Chondrocyte (in vitro differentiated cells): ENCODE measurements at places on chromosomes 4 and X. TPM values are rescaled to one million over a fixed set of nuclear protein-coding genes. Genes with fewer than 3 reads are reported as not detected.

GRCh38 chr4:163474027-163474426 lies 473 bp upstream of the TKTL2 start:
- no peaks in the 10 kb centered on the region for H3K4me1 ChIP-seq
- DNase-seq, result no peak
- no peaks in the 10 kb centered on the region for H3K36me3 ChIP-seq
- H3K27me3 ChIP-seq, result peaks cover 24% of the 10 kb centered on the region

DNA sequence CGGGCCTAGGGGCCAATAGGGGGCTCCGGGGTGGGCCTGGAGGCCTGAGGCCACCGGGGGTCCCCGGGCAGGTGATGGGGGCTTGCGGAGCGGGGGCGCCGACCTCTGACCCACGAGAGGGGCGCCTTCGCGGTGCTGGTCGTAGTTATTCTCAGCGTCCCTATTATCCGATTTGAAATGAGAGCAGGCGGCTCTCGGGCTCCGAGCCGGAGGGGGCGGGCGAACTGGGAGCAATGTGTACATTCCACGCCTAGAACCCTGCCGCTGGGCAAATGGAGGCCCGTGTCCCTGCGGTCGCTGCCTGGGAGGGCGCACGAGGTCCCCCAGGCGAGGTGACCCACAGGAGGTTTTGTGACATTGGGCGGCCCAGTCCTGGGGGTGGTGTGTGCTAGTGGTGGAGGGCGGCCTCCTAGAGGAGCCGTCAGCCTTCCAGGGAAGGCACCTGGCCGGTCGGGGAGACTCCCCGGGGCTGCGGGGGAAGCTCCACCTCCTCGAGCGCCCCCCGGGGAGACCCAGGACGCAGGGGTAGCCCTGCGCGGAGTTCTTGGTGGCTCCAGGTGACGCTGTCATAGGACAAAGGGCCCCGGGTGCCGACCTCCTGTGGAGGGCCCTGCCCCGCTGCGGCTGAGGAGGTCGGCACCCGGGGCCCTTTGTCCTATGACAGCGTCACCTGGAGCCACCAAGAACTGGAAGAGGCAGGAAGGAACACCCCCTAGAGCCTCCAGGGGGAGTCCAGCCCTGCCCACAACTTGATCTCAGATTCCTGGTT lies 102.6 kb upstream of the PRKX start:
- no peak for DNase-seq
- H3K27ac ChIP-seq, result peak overlapping the region; percentile 89
- no peaks in the 10 kb centered on the region for H3K27me3 ChIP-seq

The FSTL5 gene
- not detected in 3 replicates for total RNA-seq

DNA sequence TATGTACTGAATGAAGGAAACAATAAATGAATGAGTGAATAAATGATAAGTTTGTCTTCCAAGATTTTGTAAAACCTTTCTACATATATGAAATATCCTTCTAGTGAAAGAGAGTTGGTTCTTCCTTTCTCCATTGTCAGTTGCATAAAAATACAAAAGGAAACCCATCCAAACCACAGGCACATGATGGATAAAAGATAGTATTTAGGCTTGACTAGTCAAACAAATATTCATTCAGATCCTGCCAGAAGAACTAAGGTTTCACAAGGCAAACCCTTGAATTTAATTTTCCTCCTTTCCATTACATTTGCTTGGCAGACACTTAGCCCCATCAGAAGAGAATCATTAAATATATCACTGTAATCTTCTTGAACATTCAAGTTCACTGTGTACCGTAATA lies 208.4 kb downstream of the COL25A1 start:
- no peaks in the 10 kb centered on the region for H3K27me3 ChIP-seq
- H3K4me3 ChIP-seq, result no peak overlapping the region

DNA sequence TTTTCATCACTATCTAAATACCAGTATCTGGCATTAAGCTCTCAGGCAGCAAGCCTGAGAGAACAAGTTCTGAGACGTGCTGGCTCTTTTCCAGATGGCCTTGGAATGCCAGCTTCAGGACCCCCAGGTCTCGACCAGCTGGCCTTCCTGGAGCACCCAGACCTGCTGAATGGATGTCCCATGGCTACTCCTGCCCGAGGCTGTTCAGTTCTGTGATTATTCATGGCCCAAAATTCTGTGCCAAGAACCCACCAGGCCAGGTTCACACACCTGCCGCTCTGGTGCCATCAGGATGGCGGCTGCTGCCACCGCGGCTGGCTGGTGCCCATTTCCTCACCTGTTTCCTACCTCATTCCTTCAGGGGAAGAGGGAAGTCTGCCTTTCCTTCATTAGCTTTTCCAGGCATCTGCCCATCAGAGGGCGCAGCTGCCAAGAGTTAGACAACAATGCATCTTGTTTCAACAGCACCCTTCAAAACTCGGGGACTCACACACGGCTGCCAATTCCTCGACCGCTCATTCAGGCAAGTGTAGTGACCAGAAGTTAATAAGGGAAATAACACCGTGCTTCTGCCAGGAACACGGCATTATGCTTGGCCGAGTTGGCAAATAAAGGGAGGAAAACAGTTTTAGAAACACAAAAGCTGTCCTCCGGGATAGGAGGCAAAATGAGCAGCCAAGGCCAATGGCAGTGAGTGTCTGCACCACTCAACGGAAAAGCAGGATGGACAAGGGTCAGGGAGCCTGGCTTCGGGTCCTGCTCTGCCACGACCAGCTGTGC lies 173.8 kb downstream of the NSUN7 start:
- peaks cover 13% of the 10 kb centered on the region for H3K36me3 ChIP-seq
- peaks cover 33% of the 10 kb centered on the region for H3K4me1 ChIP-seq
- H3K27ac ChIP-seq, result no peak overlapping the region
- DNase-seq, result no peak
- no peak overlapping the region for H3K4me3 ChIP-seq

GRCh38 chr4:145871209-145871608 lies 67.4 kb downstream of the ZNF827 start:
- no peaks in the 10 kb centered on the region for H3K27me3 ChIP-seq
- H3K36me3 ChIP-seq, result peaks cover 4% of the 10 kb centered on the region
- peaks cover 42% of the 10 kb centered on the region for H3K4me1 ChIP-seq
- DNase-seq, result no peak
- no peak overlapping the region for H3K4me3 ChIP-seq

The CDS1 gene
- total RNA-seq, result 0.26 to 0.30 TPM in 2 of 3 replicates, not detected in the other
